ENCODE measurements at places on chromosomes 3 and 15.

- DNase-seq, result no peak
Observed at GRCh38 chr3:129288446-129288845, 9.8 kb downstream of the HMCES start.

DNA sequence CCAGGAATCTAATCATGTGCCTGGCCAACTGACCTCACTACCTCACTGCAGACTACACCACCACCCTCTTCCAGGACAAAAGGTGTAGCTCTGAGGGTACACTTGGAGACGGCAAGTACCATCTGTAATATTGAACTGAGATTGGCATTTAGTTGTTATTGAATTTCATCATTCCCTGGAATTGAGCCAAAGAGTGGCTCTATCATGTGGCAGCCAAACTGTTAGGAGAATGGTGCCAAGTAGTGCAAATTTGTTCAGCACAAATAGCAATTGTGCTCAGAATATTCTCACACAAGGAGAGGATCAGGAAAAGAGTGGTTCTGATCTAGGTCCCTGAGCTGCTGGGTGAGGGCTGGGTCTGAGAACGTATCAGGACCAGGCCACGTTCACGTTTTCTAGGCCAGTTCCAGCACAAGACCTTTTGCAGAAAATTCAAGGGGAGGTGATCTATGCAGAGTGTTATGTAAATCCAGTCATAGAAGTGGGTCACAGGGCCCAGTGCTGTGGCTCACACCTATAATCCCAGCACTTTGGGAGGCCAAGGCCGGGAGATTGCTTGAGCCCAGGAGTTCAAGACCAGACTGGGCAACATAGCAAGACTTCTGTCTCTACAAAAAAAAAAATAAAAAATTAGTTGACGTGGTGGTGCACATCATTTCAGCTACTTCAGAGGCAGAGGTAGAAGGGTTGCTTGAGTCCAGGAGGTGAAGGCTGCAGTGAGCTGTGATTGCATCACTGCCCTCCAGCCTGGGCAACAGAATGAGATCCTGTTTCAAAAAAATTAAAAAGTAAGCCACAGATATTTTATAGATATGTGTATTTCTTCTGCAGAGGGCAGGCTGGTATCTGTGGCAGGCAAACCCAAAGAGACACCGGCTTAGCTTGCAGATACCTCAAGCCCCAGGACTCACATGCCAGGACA lies 31.9 kb upstream of the CFAP161 start:
- DNase-seq, result no peak

- DNase-seq, result no peak
Observed at GRCh38 chr15:92665100-92665555, 9.6 kb upstream of the FAM174B start.

- no peak for DNase-seq
Observed at GRCh38 chr3:68985146-68985790, 28.2 kb downstream of the EOGT start.

DNA sequence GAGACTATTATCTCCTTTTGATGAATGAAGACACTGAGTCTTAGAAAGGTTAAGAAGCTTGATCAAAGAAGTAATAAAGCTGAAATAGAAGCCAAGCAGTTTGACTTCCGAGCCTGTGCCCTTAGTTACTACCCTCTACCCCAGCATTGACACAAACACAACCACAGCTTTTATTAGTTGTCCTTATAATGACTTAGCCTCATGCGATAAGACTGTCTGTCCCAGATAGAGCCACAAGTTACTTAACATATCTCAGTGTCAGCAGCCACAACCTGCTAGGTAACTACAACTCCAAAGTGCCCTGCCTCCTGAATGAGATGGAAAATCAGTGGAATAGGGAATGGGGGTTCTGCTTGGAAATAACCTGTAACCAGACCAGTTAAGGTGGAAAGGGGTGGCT lies 781.6 kb upstream of the CFAP20DC start:
- DNase-seq, result no peak
